ENCODE measurements at places on chromosomes 3 and 15.

- DNase-seq, result no peak
Observed at GRCh38 chr3:107979538-107979937, 111.3 kb downstream of the CD47 start.

DNA sequence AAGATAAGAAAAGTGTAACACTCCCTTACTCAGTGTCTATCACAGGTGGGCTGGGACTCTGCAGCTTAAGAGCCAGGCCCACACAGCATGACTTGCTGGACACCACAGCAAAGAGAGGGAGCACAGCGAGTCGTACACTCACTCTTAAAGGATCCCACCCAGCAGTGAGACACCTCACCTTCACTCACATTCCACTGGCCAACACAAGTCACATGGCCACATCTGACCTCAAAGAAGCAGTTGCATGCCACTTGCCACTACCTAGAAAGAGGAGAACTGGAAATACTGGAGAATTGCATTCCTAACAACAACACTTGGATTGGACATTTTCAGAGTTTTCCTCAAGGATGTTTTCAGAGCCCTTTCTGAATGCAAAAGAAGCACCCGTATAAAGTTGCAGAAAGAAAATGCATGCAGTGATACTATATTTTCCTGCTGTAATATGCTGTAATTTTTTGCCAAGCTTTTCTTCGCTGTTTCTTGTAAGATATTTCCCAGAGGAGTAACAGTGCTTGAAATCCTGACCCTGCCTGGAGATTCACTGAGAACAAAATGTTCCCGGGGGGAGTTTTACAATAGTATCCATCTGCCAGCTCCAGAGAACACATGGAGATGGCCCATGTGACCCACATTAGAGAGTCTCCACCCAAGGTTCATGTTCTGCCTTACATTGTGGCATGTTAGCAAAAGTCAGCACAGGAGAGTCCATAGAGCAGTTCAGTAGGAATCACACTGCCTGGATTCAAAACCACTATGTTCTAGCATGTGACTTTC is 42.2 kb downstream of the TRIM42 start:
- DNase-seq, result no peak

- peak; percentile 52 for DNase-seq
Observed at GRCh38 chr3:90091549-90091948, 984.1 kb downstream of the EPHA3 start.

GRCh38 chr3:3848923-3849275 is 49.7 kb downstream of the LRRN1 start:
- no peak for DNase-seq

GRCh38 chr15:66638377-66638776 is 63.7 kb upstream of the SMAD6 start:
- no peak for DNase-seq

DNA sequence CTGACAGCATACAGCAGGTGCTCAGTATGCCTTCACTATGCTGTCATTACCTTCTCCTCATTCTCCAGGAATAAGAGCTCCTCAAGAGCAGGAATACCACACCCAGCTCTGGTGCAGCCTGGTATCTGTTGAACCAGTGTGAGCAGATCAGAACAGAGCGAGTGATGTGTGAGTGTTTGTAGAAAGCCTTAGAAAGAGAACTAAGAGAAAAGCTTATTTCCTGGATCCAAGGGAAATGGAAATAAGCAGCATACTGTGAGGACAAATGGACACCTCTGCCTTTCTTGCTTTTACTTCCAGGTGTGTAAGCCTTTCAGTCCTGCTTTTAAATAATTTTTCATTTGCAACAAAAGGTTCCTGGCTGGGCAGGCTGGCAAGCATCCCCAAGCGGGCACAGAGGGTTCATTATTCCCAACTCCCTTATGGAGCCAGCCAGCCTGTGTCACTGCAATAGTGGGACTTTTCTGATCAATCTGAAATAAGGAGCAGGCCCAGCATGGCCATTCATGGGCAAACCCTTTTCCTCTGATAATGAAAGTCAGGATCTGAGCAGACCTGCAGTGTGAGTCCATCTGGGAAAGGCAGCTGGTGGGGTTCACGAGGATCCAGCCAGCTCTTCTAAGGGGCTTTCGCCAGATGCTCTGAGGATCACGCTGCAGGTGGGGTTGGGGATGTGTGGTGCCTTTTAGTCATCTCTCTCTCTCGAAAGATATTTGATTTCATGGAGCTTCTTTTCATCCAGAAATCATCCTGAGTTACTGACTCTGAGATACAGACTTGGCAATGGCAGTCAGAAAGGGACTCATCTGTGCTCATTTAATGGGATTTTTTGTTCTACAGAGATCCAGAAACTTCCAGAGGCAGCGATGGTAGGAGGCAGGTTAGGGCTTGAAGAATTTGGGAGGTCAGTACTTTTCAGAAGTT is 594.9 kb upstream of the CFAP20DC start:
- no peak for DNase-seq

DNA sequence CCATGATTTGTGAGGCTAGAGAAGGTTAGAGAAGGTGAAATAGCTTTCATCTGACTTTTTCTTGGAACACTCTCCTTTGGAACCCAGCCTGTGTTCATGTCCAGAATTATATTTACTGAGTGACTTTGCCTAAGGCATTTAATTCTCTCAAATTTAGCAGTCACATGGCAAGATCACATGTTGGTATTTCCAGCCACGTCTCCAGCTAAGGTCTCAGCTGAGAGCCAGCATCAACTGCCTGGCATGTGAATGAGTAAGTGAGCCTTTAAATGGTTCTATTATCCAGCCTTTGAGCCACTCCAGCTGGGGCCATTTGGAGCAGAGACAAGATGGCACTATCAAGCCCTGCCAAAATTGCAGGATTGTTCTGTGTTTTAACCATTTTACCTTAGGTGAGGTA is 130.2 kb upstream of the SGO1 start:
- DNase-seq, result no peak

GRCh38 chr3:166013073-166013679 is 176.0 kb upstream of the BCHE start:
- DNase-seq, result peak; percentile 26

GRCh38 chr3:157888040-157888439 is 218.2 kb downstream of the SHOX2 start:
- DNase-seq, result no peak

DNA sequence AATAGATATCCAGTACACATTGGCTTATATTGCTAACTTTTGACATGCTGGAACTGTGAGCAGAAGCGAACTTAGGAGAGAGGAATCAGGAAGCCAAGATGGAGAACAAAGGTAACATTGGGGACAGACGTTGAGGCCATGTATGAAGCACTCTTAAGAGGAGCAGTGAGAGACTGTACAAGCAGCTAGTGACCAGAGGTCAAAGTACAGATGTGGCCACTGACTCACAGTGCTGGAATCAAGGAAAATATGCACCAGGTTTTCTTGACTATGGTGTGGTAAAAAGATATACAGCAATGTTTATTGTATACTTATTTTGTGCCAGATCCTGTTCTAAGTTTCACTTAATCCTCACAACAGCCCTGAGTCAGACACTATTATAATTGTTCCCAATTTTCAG is 2.0 kb upstream of the IL20RB start:
- DNase-seq, result peak; percentile 81

- peak; percentile 33 for DNase-seq
Observed at GRCh38 chr3:72446218-72447058, 401.8 kb downstream of the SHQ1 start.

GRCh38 chr3:196079682-196080081 is 2.2 kb downstream of the TFRC start:
- no peak for DNase-seq

DNA sequence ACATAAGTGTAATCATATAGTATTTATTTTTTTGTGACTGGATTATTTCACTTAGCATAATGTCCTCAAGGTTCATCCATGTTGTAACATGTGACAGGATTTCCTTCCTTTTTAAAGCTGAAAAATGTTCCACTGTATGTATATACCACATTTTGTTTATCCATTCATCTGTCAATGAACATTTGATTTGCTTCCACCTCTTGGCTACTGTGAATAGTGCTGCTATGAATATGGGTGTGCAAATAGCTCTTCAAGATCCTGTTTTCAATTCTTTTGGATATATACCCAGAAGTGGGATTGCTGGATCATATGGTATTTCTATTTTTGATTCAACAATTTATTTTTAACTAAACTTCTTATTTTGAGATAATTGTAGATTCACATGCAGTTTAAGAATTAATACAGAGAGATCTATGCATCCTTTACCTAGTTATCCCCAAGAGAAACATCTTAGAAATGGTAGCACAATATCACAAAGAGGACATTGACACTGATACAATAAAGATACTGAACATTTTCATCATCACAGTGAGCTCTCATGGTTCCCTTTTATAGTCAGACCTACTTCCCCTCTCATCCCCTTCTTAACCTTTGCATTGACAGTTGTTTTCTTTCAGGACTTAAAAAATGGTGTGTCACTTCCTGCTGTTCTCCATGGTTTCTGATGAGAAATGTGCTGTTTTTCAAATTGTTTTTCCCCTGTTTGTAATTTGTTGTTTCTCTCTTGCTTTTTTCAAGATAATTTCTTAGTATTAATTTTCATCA is 90.1 kb downstream of the SATB1 start:
- no peak for DNase-seq

DNA sequence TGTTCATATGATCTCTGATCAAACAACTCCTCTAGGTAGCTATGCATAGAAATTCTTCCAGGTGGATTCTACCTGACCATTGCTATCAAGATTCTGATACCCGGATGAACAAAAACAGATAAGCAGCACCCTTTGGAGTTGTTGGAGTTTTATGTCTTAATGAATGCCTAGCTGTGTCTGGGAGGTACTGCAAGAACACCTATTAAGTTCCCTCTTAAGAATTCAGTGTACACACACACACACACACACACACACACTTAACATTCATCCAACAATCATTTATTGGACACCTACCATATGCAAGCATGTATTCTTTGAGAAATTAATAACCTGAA is 58.1 kb upstream of the FNDC3B start:
- DNase-seq, result no peak

- DNase-seq, result no peak
Observed at GRCh38 chr3:181572432-181572831, 139.3 kb upstream of the SOX2 start.
